LHCN-M2 (cell line): ENCODE measurements at places on chromosomes 2 and 18. TPM values are rescaled to one million over a fixed set of nuclear protein-coding genes. Genes with fewer than 3 reads are reported as not detected.

DNA sequence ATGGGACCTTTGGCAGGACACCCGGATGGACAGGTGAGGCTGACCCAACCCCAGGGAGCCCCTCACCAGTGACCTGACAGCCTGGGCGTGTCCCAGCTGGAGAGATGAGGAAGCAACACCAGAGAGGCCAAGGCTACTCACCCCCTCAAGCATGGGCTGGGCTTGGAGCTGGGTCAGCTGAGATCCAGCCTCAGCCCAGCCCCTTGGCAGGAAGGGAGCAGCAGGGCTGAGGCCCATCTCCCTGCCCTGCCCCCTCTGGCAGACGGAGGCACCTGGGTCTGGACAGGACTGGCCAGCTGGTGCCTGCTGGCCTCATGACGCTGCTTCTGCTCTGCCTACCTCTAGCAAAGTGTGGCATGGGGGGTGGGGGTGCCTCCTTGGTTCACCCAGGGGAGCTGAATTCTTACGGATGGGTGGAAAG, 37.8 kb downstream of the HS6ST1 start:
- no peak for DNase-seq

- no peak for DNase-seq
These were observed 18.1 kb downstream of the TPRKB start for GRCh38 chr2:73718851-73719621.

DNA sequence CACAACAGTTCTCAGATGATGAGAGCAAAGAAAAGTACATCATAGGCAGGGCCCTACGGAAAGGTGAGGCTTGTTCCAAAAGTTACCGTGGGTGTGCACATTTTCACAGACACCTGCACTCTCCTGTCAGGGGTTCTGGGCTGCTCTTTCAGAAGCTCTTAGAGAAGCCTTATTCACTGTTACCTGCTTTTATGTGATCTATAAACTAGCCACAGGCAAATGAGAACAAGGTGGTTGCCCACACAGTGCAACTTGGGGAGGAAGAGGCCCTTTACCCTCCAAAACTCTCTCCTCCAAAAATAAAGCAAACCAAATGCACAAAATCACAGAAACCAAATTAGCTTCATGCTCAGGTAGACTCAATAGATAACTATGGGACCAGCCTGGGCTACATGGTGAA, 11.1 kb upstream of the CUL3 start:
- no peak for DNase-seq

GRCh38 chr18:76528477-76529432, 33.7 kb upstream of the ZNF516 start:
- peak; percentile 12 for DNase-seq

DNA sequence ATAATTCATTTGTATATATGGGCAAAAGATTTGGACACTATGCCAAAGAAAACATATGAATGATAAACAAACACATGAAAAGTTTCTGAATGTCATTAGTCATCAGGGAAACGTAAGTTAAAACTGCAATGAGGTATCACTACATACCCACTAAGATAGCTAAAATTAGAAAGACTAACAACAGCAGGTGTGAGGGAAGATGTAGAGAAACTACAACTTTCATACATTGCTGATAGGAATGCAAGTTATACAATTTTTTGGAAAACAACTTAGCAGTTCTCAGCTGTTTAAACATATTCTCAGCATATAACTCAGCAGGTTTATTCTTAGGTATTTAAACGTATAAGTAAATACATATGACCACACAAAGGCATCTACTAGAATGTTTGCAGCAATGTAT, 563.5 kb upstream of the KLHL29 start:
- DNase-seq: no peak

Gene PAX3
- 1.6 and 3.9 TPM in 2 replicates for total RNA-seq

Gene GCKR
- 0.11 and 0.32 TPM in 2 replicates for total RNA-seq
